ENCODE measurements at places on chromosomes 5 and 9.

DNA sequence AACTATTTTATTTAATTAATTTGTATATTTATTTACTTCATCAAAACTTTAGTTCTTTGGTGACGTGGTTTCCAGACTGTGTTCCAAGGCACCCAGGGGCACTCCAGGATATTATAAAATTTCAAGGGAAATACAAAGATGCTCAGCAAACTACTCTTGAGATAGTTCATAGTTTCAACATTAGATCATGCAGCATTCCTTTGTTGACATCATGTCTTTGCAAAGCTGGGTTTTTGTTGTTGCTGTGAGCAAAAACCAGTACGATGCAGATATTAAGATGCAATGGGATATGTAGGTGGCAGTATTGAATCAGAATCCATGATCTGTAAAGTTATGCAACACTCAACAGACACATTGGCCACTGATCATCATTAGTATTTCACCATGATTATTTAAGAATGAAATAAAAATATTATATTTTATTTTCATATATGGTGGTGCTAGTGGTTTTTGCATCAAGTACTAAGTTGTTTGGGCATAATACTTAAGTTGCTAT lies 219.7 kb downstream of the ADCY2 start:
- no peak for DNase-seq

DNA sequence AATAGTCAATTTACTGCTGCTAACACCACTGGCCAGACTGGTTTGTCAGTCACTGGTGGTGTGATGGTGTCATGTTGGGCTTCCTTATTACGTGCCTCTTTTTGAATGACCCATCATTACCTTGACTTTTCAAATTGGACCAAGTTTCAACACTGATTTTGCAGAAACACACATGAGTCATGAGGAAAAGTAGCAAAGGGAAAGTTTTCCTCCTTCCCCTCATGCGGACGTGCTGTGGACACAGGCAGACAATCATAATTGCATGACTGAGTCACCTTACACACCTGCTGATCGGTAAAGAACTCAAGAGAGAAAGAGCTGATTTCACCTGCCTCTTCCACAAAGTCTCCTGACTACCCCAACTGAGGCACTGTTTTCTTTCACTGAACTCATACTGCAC lies 324.5 kb downstream of the ARRDC3 start:
- DNase-seq, result no peak

GRCh38 chr5:119521232-119521631 lies 68.9 kb downstream of the HSD17B4 start:
- DNase-seq, result no peak

GRCh38 chr5:177194268-177194667 lies 60.7 kb downstream of the NSD1 start:
- no peak for DNase-seq

GRCh38 chr5:100890461-100891008 lies 12.5 kb downstream of the ST8SIA4 start:
- DNase-seq, result no peak

DNA sequence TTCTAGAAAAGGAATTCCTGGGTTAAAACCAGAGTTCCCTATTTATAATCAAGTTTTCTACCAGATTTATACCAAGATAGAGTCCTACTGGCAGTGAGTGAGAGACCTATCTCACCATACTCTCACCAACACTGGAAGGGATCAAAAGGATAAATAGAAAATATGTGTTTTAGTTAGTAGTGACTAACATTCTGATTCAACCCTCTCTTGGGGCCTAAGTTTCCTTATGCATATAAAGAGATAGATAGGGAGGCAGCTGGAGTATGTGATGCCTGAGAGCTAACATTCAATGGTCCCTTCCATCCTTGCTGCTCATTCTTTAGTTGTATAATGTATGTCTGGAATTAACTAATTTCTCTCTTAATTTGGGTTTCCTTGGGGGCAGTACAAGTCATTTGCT lies 32.0 kb downstream of the CKMT2 start:
- no peak for DNase-seq

GRCh38 chr9:97534185-97534584 lies 32.7 kb downstream of the TMOD1 start:
- no peak for DNase-seq

GRCh38 chr9:95552814-95553546 lies 36.2 kb upstream of the PTCH1 start:
- DNase-seq, result peak; percentile 38

- no peak for DNase-seq
Observed at GRCh38 chr9:35905051-35905781, 786 bp upstream of the HRCT1 start.

GRCh38 chr5:87784311-87784710 lies 371.6 kb upstream of the CCNH start:
- DNase-seq, result no peak

DNA sequence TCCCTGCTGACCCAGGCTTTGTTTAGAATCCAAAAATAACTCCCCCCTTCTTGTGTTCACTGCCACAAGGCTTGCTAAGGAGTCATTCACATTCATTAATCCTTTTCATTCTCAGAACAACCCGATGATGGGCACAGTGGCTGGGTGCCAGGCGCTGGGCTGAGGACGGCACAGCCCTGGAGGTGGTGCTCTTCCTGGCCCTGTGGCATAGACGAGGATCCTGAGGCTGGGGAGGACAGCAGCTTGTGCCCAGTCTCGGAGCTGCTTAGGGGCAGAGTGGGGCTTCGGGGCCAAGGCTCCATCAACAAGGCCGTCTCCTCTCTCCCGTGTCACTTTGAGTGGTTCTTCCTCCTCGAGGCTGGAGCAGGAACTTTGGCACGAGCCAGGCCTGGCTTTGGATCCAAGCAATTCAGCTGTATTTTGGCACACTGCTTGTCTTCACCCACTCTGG lies 166.7 kb downstream of the TTLL11 start:
- no peak for DNase-seq

DNA sequence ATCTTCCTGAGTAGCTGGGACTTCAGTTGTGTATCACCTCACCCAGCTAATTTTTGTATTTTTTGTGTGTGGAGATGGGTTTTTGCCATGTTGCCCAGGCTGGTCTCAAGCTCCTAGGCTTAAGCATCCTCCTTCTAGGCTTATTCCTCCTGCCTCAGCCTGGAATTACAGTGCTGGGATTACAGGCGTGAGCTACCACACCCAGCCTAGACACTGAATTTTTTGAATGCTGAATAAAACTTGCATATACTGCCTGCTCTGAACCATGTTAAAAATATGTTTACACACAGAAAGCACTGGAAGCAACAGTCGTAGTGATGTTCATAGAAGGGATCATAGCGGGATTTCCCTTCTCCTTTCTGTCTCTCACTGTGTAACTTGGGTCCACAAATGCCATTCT lies 121.3 kb upstream of the ICE1 start:
- DNase-seq, result no peak

- DNase-seq, result no peak
Observed at GRCh38 chr9:37645903-37646506, 4.7 kb upstream of the FRMPD1 start.

GRCh38 chr9:10251490-10251889 lies 361.3 kb downstream of the PTPRD start:
- DNase-seq, result no peak

- peak; percentile 87 for DNase-seq
Observed at GRCh38 chr9:136807281-136808074, at the start of gene RABL6. RABL6 (plus strand) TSS chr9:136807948; CDS start chr9:136808197, 249 bp downstream.

DNA sequence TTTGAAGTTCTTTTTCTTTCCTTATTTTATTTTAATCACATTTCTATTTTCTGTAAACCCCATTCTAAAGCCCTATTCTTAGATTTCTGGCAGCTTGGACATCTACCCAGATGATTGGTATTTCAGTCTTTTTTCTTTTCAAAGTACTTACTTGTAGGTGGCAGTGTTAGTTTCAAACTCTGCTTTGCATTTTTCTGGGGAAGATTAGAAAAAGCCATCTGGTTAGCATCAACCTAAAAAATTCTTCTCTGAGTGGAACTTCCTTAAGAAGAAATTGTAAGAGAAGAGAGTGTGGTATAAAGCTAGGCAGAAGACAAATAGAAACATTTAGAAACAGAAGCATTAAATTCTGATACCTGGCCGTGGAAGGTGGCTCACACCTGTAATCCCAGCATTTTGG lies 17.2 kb upstream of the TENT2 start:
- DNase-seq, result no peak

DNA sequence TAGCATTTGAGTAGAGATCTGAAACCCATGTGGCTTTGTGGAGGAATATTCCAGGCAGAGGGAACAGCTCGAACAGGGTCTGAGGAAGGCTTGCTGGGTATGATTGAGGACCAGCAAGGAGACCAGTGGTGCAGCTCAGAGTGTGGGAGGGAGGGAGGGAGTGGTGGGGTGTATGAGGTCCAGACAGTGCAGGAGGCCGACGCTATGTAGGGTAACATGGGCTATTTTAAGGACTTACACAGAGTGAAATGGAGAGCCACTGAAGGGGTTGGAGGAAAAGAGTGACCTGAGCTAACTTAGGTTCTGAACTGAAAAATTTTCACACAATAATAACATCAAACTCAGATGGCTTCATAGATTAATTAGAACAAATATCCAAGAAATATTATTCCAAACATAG lies 41.9 kb downstream of the HMGXB3 start:
- DNase-seq, result no peak
